ENCODE measurements at places on chromosomes 2 and 18.
A peak's percentile ranks its signal among the peaks of the same experiment; 100 is the strongest.

- DNase-seq, result no peak
Measured at GRCh38 chr2:44929159-44929734, 12.3 kb upstream of the SIX3 start.

DNA sequence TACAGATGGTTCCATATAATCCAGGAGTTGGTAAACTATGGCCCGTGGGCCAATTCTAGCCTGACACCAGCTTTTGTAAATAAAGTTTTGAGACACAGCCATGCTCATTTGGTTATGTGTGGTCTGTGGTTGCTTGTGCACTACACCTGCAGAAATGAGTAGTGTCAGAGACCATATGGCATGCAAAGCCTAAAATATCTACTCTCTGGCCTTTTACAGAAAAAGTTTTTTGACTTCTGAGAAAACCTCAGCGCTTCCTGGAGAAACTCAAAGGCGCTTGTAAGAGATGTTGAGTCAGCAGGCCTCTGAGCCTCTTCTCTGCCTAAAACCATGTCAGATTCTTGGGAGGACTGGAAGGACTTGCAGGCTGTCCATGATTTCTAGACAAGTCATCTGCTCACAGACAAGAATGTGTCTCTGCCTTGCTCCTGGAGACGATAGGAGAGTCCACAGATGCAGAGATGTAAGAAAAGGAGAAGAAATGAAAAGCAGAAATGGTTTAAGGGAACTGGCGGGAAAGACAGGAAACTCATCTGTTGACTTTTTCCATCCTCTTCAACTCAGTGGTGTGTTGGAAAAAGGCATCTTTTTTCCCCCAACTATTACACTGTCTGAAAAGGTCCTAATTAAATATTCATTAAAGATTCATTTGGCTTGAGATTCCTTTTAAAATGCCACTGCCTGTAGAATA lies 5.2 kb downstream of the TTC39C start:
- peak; percentile 28 for DNase-seq

DNA sequence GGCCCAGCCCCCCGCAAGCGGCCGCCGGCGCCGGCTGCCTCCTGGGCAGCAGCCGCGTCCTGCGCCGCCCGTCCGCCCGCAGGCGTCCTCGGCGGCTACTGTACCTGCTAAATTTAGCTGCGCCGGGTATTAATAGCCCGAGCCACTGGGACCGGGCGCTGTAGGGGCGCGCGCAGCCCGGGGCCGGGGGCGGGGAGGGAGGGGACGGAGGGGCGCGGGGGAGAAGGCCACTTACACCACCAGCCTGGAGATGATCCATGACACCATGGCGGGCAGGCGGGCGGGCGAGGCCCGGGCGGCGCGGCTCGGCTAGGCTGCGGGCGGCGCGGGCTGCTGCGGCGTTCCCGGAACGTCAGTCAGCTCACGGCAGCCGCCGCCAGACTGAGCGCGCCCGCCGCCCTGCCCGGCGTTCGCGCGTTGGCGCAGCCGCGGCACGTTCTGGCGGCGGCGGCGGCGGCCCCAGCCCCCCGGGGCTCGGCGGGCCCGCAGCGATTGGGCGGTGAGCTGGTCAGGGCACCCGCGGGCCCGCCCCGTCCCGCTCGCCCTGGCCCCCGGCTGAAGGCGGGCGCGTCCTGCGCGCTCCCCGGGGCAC lies at the start of gene REEP1:
TSS of gene REEP1 (minus strand) at position 383 of the 592 bp plus-strand sequence. CDS start at position 267, 116 bp downstream.
- no peak for DNase-seq

GRCh38 chr2:205210494-205210893 lies 471.8 kb upstream of the NRP2 start:
- no peak for DNase-seq

GRCh38 chr2:142472382-142472781 lies 341.6 kb upstream of the LRP1B start:
- no peak for DNase-seq

GRCh38 chr2:158095269-158095668 lies 6.4 kb upstream of the UPP2 start:
- no peak for DNase-seq

GRCh38 chr2:162198239-162198638 lies 45.0 kb downstream of the FAP start:
- no peak for DNase-seq

DNA sequence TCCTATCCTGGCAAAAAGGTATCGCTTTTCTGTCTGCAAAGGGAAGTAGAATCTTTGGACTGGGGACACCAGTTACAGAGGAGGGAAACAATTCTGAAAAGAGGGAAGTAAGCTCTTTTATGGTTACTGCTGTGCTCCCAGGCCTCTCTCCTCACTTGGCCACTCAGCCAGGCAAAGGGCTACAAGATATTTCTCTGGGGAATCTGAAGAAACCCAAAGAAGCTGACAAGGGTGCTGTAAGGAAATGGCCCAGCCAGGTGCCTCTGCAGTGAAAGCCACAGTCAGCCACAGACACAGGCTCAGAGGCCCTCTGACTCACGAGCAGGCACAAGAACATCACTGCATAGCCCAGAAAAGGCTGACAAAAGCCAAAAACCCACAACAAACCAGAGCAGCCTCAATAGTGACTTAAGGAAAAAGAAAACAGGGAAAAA lies 5.8 kb downstream of the HDLBP start:
- DNase-seq, result peak; percentile 46

DNA sequence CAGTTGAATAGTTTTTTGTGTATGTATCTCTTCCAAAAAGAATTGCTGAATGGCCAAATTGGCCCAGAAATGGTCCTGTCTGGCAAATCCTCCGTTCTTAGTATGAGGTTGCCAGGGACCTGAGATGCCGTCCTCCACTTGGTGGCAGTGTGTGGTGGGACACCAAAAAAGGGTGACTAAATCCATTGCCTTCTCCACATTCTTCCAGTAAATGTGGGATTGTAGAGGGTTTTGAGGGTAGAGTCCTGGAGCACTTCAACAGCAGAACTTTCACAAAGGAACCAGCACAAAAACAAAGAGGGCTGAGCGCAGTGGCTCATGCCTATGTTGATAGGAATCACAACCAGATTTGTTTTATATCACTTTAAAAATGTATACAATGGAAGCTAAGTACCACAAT lies 199.9 kb downstream of the BCL2 start:
- DNase-seq, result no peak

DNA sequence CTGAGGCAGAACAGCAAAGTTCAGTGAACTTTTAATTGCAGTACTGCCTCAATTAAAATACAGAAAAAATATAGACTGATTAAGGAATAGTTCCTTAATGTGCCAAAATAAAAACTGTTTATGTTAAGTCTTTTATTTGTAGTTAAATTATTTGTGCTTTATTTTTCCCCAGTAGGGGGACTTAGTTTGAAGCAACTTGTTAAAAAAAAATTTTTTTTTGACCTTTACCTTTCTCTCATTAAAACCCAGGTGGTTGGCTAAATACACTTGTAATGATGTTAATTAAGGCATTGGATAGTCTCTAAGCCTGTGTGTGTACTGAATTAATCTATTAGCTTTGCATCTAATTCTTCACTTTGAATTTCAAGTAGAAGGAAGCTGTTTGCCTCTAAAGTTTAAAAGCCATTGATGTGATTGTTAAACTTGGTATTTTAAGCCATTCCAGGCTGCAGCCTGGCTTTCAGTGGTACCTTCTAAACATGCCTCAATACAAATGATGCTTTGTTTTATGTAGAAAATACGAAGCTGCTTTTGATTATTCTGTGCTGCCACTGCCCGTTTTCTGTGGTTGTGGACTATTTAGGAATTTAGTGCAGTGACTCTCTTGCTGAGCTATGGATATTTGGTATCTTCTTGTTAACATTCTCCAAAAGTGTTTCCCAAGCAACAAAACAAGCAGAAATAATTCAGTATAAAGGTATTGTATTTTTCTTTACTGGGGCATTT lies 102.9 kb downstream of the TANC1 start:
- no peak for DNase-seq

DNA sequence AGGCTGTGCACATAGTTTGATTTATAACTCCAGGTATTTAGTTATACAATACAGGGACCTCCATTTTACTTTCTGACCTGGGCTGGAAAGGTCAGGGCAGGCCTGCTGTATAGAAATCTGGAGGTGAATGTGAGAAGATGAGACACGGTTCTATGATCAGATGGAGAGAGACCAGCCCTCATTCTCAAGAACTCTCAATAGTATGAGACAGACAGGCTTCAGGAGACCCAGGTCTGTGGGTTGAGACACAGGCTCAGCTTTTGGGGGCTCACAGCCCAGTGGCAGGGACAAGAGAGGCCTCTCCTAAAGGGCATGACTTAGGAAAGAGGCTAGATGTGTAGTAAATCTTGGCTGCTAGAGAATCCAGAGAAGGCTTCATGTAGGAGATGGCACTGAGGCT lies 719 bp upstream of the ATP6V1B1 start:
- no peak for DNase-seq

DNA sequence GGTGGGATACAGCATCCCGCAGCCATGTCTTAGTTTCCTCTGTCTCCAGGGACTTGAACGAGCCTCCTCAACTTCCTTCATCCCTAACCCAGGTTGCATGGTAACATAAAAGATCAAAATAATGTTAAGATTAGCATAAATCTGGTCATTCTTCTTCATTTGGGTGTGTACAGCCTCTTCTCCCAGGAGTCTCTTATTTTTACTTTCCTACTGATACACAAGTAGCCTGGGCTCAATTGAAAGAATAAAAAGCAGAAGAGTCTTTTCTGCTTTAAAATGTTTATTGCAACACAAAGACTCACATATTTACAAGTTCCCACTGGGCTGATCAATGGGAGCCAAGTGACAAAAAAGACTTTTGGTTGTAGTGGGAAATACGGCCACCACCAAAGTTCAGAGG lies 137.9 kb upstream of the PID1 start:
- DNase-seq, result no peak

- DNase-seq, result no peak
Measured at GRCh38 chr18:476251-476664, 24.2 kb downstream of the COLEC12 start.
